ENCODE measurements at places on chromosomes 1 and 21. TPM values are rescaled to one million over a fixed set of nuclear protein-coding genes. Genes with fewer than 3 reads are reported as not detected.

DNA sequence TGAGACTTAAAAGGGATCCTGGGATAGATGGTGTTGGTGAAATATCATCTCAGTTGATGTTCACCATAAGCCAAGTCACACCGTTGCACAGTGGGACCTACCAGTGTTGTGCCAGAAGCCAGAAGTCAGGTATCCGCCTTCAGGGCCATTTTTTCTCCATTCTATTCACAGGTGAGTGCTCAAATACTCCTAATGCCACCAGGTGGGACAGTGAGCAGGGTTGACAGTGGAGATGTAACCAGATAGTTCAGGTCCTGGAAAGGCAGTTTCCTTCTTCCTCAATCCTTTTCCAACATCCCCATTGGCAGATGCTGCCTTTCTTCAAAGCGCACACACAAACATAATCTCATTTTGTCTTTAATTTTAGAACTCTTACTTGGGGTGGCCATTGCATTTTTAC is 11.6 kb downstream of the CD160 start:
- H3K27me3 ChIP-seq = no peaks in the 10 kb centered on the region
- H3K36me3 ChIP-seq = no peaks in the 10 kb centered on the region
- no peak for DNase-seq
- no peak overlapping the region for H3K27ac ChIP-seq

SPRR2D gene
- total RNA-seq = not detected

DYNLT4 gene
- 0.79 TPM for total RNA-seq

- DNase-seq = no peak
- no peak overlapping the region for H3K4me3 ChIP-seq
- H3K27me3 ChIP-seq = peaks cover 44% of the 10 kb centered on the region
- no peaks in the 10 kb centered on the region for H3K36me3 ChIP-seq
- no peak overlapping the region for H3K27ac ChIP-seq
Observed at GRCh38 chr1:184218458-184219075, 167.0 kb downstream of the TSEN15 start.

SELL gene
- 0.69 TPM for total RNA-seq

GRCh38 chr1:6052543-6053205 is 7.0 kb downstream of the KCNAB2 start:
- no peaks in the 10 kb centered on the region for H3K36me3 ChIP-seq
- H3K27me3 ChIP-seq = peaks cover 25% of the 10 kb centered on the region
- H3K4me3 ChIP-seq = no peak overlapping the region
- no peak overlapping the region for H3K27ac ChIP-seq

RAB7B gene
- total RNA-seq = 0.13 TPM

GRCh38 chr21:42614811-42615351 is 38.5 kb upstream of the PDE9A start:
- H3K27ac ChIP-seq = no peak overlapping the region
- DNase-seq = no peak
- H3K36me3 ChIP-seq = no peaks in the 10 kb centered on the region
- no peak overlapping the region for H3K4me3 ChIP-seq
- H3K4me1 ChIP-seq = no peaks in the 10 kb centered on the region
- H3K27me3 ChIP-seq = peaks cover 22% of the 10 kb centered on the region

GRCh38 chr21:25911730-25912401 is 177.1 kb downstream of the GABPA start:
- H3K36me3 ChIP-seq = peaks cover 36% of the 10 kb centered on the region
- H3K4me3 ChIP-seq = no peak overlapping the region
- H3K27ac ChIP-seq = no peak overlapping the region
- no peak for DNase-seq

GRCh38 chr1:238318294-238319110 is 427.8 kb upstream of the ZP4 start:
- DNase-seq = no peak
- no peak overlapping the region for H3K27ac ChIP-seq
- no peaks in the 10 kb centered on the region for H3K4me1 ChIP-seq
- no peaks in the 10 kb centered on the region for H3K27me3 ChIP-seq

TCHH gene
- not detected for total RNA-seq

ZNF648 gene
- 0.81 TPM for total RNA-seq

DNA sequence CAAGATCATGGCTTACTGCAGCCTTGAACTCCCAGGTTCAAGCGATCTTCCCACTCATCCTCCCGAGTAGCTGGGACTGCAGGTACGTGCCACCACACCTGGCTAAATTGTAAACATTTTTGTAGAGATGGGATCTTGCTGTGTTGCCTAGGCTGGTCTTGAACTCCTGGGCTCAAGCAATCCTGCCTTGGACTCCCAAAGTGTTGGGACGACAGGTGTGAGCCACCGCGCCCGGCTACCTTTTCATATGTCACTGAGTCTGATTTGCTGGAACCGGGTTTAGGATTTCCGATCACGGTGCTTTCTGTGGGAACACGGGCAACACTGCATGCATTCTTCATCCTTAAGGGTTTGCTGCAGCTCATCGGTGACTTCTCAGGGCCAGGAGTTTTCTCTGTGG is 32.2 kb upstream of the PCBP3 start:
- no peak for DNase-seq
- peaks cover 43% of the 10 kb centered on the region for H3K27me3 ChIP-seq
- H3K36me3 ChIP-seq = no peaks in the 10 kb centered on the region
- H3K4me1 ChIP-seq = peaks cover 4% of the 10 kb centered on the region
- no peak overlapping the region for H3K27ac ChIP-seq
- no peak overlapping the region for H3K4me3 ChIP-seq

DNA sequence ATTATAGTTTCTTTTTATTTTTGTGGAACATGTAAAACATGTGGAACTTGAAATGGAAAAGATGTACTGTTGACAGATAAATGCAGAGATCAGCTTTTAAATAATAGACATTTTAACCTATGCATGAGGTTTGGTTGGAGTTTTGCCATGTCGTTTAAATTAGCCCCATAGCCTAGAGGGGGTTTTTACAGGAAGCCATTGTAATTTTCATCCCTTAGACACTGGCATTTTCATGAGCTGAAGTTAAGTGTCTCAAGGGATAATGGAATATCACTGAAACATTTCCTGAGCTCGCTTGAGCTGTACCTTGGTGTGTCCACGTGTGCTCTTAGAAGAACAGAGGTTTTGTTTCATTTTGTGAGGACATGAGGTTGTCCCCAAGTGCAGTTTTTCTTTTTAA is 54.2 kb downstream of the HMCN1 start:
- H3K27me3 ChIP-seq = no peaks in the 10 kb centered on the region
- no peak for DNase-seq
- H3K4me1 ChIP-seq = peaks cover 8% of the 10 kb centered on the region
- H3K36me3 ChIP-seq = no peaks in the 10 kb centered on the region
- H3K4me3 ChIP-seq = no peak overlapping the region

GRCh38 chr1:225772323-225772768 is 5.3 kb upstream of the SRP9 start:
- no peaks in the 10 kb centered on the region for H3K27me3 ChIP-seq
- no peaks in the 10 kb centered on the region for H3K36me3 ChIP-seq
- peaks cover 40% of the 10 kb centered on the region for H3K4me1 ChIP-seq
- no peak overlapping the region for H3K4me3 ChIP-seq
- peak; percentile 81 for DNase-seq
- H3K27ac ChIP-seq = peak overlapping the region; percentile 87

C1QC gene
- total RNA-seq = not detected

DNA sequence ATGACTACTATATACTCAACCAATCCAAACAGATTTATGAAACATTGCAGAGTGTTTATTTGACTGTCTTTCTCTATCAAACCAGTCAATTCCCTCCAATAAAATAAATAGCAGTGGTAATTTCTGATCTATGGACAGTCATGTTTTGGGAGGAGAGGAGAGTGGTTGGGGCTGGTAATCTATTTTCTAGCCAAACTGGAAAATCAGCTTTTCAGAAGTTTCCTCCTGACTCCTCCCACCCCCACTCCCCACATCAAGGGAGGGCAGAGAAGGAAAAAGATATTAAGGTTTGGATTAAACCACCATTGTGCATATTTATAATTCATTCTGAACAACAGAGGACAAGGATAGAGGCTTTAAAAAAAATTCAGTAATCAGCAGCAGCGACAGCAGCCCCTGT is 69.4 kb upstream of the SOX13 start:
- H3K4me3 ChIP-seq = no peak overlapping the region
- H3K36me3 ChIP-seq = no peaks in the 10 kb centered on the region
- DNase-seq = no peak
- H3K27me3 ChIP-seq = no peaks in the 10 kb centered on the region
- H3K27ac ChIP-seq = no peak overlapping the region

GRCh38 chr1:47725511-47725991 is 271.6 kb downstream of the TRABD2B start:
- no peaks in the 10 kb centered on the region for H3K36me3 ChIP-seq
- no peak overlapping the region for H3K4me3 ChIP-seq
- H3K27ac ChIP-seq = no peak overlapping the region
- peaks cover 63% of the 10 kb centered on the region for H3K27me3 ChIP-seq
- H3K4me1 ChIP-seq = peaks cover 13% of the 10 kb centered on the region
- no peak for DNase-seq

DNA sequence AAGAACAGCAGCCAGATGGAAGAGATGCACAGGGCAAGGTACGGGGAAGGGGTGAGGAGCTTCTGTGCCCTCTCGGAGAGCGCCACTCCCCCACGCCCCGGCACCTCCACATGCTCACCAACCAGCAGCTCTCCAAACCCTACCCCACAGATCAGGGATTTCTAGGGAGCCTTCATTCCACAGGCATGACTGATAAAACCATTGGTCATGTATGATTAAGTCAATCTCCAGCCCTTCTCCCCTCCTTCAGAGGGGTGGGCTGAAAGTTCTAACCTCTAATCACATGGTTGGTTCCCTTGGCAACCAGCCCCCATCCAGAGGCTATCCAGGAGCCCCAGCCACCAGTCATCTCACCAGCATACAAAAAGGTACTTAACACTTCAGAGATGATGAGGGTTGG is 144.7 kb downstream of the TGFBR3 start:
- H3K4me3 ChIP-seq = no peak overlapping the region
- no peak for DNase-seq
- no peaks in the 10 kb centered on the region for H3K27me3 ChIP-seq
- peaks cover 15% of the 10 kb centered on the region for H3K4me1 ChIP-seq

- H3K4me1 ChIP-seq = peaks cover 5% of the 10 kb centered on the region
- no peak for DNase-seq
- no peak overlapping the region for H3K27ac ChIP-seq
- H3K36me3 ChIP-seq = no peaks in the 10 kb centered on the region
Observed at GRCh38 chr1:12129624-12130023, 37.2 kb upstream of the TNFRSF1B start.

ATPAF1 gene
- 52.7 TPM for total RNA-seq

GRCh38 chr1:210944252-210944651 is 189.7 kb downstream of the KCNH1 start:
- peaks cover 2% of the 10 kb centered on the region for H3K4me1 ChIP-seq
- DNase-seq = no peak
- H3K27me3 ChIP-seq = no peaks in the 10 kb centered on the region
- no peak overlapping the region for H3K4me3 ChIP-seq
- H3K27ac ChIP-seq = no peak overlapping the region
- H3K36me3 ChIP-seq = no peaks in the 10 kb centered on the region

- H3K4me1 ChIP-seq = peaks cover 9% of the 10 kb centered on the region
- H3K36me3 ChIP-seq = peaks cover 16% of the 10 kb centered on the region
- H3K27ac ChIP-seq = peak overlapping the region; percentile 97
- no peaks in the 10 kb centered on the region for H3K27me3 ChIP-seq
- H3K4me3 ChIP-seq = peak overlapping the region; percentile 84
- no peak for DNase-seq
Observed at GRCh38 chr1:42815941-42816584, 859 bp upstream of the ERMAP start.

- H3K27me3 ChIP-seq = peaks cover 38% of the 10 kb centered on the region
- no peaks in the 10 kb centered on the region for H3K4me1 ChIP-seq
- H3K4me3 ChIP-seq = no peak overlapping the region
- no peak overlapping the region for H3K27ac ChIP-seq
Observed at GRCh38 chr1:231616667-231617066, 9.9 kb upstream of the DISC1 start.

GRCh38 chr1:109818988-109819764 is 55.5 kb upstream of the EPS8L3 start:
- no peak overlapping the region for H3K4me3 ChIP-seq
- H3K36me3 ChIP-seq = peaks cover 2% of the 10 kb centered on the region
- H3K27ac ChIP-seq = peak overlapping the region; percentile 7
- peaks cover 6% of the 10 kb centered on the region for H3K4me1 ChIP-seq

DNA sequence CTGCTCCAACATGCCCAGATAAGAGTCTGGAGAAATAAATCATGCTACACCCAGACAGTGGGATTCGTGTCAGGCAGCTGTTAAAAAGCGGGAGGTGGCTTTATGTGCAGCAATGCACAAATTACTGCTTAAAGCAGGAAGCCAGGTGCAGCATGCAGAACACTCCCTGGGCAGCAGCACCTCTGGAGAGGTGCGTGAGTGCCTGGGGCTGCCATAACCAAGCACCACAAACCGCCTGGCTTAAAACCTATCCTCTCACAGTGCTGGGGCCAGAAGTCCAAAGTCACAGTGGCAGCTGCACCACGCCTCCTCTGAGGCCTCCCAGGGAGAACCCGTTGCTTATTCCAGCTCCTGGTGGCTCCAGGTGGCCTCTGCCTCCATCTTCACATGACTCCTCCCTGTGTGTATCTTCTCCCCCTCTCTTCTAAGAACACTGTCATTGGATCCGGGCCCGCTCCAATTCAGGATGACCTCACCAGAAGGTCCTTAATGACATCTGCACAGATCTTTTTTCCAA is 115.6 kb downstream of the SIK1 start:
- H3K4me3 ChIP-seq = no peak overlapping the region
- DNase-seq = no peak
- peaks cover 3% of the 10 kb centered on the region for H3K27me3 ChIP-seq

GRCh38 chr1:41887365-41887764 is 31.4 kb downstream of the HIVEP3 start:
- no peak for DNase-seq
- peaks cover 3% of the 10 kb centered on the region for H3K27me3 ChIP-seq
- H3K4me3 ChIP-seq = no peak overlapping the region
- no peaks in the 10 kb centered on the region for H3K36me3 ChIP-seq
- peaks cover 19% of the 10 kb centered on the region for H3K4me1 ChIP-seq

FDPS gene
- total RNA-seq = 261 TPM

C1QTNF12 gene
- total RNA-seq = 1.7 TPM

LAMC2 gene
- 4.5 TPM for total RNA-seq

CR1L gene
- total RNA-seq = not detected

FCRL2 gene
- not detected for total RNA-seq

- peak overlapping the region; percentile 88 for H3K4me3 ChIP-seq
- DNase-seq = no peak
- H3K27ac ChIP-seq = peak overlapping the region; percentile 79
- peaks cover 12% of the 10 kb centered on the region for H3K36me3 ChIP-seq
Observed at GRCh38 chr1:19311503-19311930, 427 bp downstream of the AKR7A2 start.

GRCh38 chr1:62175568-62176179 is 19.0 kb upstream of the L1TD1 start:
- H3K27me3 ChIP-seq = no peaks in the 10 kb centered on the region
- H3K27ac ChIP-seq = no peak overlapping the region
- no peaks in the 10 kb centered on the region for H3K36me3 ChIP-seq
- H3K4me3 ChIP-seq = no peak overlapping the region
